ENCODE measurements at places on chromosomes 7 and 10. TPM values are rescaled to one million over a fixed set of nuclear protein-coding genes. Genes with fewer than 3 reads are reported as not detected.

GRCh38 chr10:53045315-53045714 is 272.7 kb upstream of the MBL2 start:
- H3K4me1 ChIP-seq = no peaks in the 10 kb centered on the region
- no peak overlapping the region for H3K27ac ChIP-seq
- H3K36me3 ChIP-seq = no peaks in the 10 kb centered on the region
- H3K27me3 ChIP-seq = no peaks in the 10 kb centered on the region
- no peak for DNase-seq

- H3K36me3 ChIP-seq = peaks cover 8% of the 10 kb centered on the region
- no peaks in the 10 kb centered on the region for H3K27me3 ChIP-seq
- DNase-seq = no peak
- no peak overlapping the region for H3K27ac ChIP-seq
- H3K4me1 ChIP-seq = peaks cover 22% of the 10 kb centered on the region
Measured at GRCh38 chr7:155992974-155993373, 180.7 kb upstream of the SHH start.

DNA sequence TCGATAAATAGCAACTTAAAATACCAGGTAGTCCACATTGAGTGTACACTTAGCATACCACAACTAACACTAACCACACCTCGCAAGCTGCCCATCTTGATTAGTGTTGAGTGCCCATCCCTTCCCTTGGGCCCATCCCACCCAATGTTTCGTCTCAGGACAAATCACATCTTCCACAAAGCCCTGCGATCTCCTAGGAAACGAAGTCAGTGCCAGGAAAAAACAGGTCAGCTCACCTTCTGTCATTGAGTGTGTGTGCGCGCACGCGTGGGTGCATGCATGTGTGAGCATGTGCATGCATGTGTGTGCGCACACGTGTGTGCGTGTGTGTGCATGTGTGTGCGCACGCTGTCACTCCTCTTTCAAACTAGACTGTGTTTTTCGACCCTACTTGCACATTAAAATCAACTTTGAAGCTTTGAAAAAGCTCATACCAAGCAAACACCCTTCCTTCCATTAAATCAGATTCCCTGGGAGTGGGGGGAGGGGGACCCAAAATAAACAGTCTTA is 48.8 kb upstream of the OPALIN start:
- H3K27me3 ChIP-seq = peaks cover 39% of the 10 kb centered on the region
- no peak for DNase-seq
- H3K4me1 ChIP-seq = no peaks in the 10 kb centered on the region
- H3K36me3 ChIP-seq = no peaks in the 10 kb centered on the region
- H3K4me3 ChIP-seq = no peak overlapping the region

DNA sequence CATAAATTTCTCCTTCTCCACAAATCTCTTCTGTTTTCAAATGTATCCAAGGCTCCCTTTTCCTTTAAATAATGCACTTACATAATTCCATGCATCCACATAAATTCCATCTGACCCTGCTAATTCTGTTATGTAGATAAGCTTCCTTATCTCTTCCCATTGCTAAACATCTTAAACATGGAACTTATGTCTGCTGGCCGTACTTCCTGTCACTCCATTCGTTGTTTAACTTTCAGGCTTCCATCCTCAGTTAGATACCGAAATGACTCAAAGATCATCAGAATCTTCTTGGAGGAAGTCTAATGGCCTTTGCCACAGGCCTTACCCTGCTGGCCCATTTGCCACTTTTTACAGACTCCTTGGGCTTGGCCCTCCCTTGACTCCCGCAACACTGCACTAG is 330.9 kb downstream of the GFRA1 start:
- H3K27me3 ChIP-seq = no peaks in the 10 kb centered on the region
- DNase-seq = no peak
- no peaks in the 10 kb centered on the region for H3K4me1 ChIP-seq
- H3K27ac ChIP-seq = peak overlapping the region; percentile 12

DNA sequence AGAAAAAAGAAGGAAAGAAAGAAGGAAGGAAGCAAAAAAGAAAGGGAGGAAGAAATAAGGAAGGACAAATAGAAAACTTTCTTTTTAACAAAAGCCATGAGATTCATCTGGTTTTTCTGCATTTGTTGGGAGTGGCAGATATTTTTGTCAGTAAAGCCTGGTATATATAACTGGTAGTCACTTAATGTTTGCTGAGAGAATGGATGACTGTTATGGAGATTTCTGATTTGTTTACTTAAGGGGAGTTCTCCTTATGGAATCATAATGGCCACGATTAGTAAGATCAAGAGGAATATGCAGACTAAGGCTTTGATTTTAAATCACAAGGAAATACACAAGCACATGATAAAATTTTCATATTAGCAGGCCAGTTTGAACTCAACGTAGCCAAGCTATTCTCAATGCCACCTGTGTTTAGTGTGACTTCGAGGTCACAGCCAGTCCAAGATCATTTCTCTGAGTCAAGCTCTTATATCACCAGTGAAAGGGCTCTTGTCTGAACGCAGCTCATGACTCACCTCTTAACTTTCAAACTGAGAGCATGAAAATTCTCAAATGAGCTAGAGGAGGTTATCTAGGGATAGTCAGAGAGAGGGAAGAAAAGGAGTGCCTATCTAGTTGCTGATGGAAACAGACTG is 445.1 kb upstream of the ZMIZ1 start:
- no peak for DNase-seq
- H3K4me1 ChIP-seq = no peaks in the 10 kb centered on the region
- H3K36me3 ChIP-seq = no peaks in the 10 kb centered on the region
- H3K4me3 ChIP-seq = no peak overlapping the region
- H3K27me3 ChIP-seq = peaks cover 20% of the 10 kb centered on the region

INA gene
- not detected for polyA plus RNA-seq

All from naive B cell (primary cell).